ENCODE measurements at places on chromosomes 1 and 21.

GRCh38 chr1:240033406-240033805 lies 58.3 kb upstream of the FMN2 start:
- DNase-seq, result no peak

DNA sequence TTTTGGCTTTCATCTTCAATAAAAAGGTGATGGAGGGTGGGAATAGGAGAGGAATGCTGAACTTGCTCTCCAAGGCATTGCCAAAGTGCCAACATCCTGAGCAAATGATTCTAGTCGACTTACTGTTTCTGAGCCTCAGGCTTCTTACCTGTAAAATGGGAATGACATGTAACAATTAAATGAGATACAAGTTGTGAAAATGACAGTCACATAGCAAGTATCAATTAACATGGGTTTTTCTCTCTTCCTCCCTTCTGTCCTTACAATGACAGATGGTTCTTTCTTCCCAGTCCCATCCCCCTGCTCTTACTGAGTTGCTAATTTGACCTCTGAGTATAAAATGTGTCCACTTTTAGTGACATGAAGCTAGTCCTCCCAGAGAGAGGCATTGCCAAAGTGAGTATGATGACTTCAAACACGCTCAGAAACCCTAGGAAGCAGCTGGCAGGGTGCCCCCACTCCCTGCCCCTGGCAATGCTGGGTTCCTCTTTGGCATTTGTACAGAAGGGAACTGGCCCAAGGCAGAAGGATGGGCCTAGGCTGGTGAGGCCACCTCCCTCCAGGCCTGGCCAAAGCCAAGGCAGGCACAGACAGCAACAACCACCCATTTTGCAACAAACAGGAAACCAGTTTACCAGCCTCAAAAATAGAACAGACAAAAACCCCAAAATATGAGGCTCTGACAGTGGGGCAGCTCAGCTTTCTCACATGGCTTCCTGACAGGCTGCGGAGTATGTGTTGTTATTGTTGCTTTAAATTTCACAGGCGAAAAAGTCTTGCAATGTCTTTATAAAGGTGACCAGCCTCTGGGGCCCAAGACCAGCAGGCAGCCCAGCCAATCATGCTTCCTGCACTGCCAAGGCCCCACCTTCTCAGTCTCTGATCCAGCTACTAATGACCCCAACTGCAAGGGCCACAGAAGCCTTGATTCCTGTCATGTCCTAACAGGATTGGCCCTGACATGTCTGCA lies 115.9 kb downstream of the HIVEP3 start:
- DNase-seq, result no peak

DNA sequence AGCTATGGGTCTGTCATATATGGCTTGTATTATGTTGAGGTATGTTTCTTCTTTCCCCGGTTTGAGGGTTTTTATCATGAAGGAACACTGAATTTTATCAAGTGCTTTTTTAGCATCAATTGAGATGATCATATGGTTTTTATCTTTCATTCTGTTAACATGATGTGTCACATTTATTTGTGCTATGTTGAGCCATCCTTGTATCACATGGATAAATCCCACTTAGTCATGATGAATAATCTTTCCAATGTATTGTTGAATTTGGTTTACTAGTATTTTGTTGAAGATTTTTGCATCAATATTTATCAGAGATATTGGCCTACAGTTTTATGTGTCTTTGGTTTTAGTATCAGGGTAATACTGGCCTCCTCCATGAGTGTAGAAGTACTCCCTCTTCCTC lies 61.7 kb downstream of the GPR137B start:
- DNase-seq, result no peak

DNA sequence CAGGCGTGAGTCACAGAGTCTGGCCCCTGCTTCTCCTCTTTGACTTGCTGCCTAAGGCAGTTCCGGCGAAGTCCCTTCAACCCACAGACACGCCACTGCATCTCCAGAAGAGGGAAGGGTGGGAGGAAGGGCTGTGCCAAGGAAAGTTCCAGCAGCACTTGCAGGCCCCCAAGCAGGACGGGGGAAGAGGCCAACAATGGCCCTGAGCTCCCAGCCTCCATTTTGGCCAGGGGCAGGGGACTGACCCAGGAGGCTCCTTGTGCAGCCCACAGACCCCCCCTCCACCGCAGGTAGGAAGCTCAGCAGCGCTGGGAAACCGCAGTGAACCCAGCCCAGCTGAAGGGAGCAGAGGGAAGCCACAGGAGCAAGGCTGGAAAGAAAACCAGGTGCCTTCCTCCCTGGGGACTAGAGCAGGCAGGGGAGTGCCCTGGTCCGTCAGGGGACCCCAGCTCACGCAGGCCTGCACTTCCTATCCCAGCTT lies 35.4 kb downstream of the ACOT7 start:
- no peak for DNase-seq

DNA sequence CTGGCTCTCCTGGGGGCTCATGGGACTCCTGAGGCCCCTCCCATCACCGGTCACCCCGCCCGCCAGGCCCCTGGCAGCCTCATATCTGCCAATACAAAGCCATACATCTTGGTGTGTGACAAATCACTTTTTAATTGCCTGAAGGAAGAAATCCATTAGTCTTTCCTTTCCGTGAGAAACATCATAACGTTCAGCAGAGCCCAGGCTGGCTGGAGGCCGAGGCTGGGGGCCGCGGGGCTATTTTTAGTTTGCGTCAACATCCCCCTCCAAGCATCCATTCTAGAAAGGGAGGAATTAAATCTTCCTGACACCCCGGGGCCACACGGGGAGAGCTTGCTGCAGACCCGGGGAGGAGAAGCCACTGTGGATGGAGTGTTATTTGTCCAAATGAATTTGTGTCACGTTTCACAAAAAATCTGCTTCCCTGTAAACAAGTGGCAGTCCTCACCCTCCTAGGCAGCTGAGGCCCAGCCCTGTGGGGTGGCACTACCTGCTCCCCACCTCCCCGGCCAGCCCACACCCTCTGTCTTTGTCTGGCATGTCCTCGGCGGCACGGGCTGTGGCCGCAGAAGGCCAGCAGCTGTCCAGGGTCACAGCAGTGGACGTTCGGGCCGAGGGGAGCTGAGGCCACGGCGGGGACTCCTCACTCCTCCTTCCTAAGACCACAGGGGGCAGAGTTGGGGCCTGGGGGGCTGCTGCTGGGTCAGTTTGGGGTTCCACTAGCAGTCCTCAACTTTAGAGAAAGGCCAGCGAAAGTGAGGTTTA lies 236.9 kb upstream of the VAMP3 start:
- no peak for DNase-seq

DNA sequence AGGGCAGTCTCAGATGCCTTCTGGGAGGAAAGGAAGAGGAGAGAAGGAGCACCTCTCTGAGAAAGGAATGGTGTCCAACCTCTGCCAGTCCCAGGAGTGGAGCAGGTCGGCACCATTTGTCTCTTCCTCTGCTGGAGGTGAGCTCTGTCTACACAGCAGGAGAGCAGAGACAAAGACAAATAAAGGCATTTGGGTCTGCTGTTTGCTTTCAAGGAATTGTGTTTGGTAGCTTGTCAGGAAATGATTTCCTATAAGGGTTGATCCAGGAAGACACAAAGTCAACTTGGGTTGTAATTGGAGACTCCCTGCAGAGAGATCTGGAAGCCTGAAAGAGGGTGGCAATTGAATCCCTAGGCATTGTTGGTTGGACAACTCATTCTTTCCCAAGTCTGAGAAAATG lies 34.5 kb upstream of the PLXNA2 start:
- DNase-seq, result no peak

DNA sequence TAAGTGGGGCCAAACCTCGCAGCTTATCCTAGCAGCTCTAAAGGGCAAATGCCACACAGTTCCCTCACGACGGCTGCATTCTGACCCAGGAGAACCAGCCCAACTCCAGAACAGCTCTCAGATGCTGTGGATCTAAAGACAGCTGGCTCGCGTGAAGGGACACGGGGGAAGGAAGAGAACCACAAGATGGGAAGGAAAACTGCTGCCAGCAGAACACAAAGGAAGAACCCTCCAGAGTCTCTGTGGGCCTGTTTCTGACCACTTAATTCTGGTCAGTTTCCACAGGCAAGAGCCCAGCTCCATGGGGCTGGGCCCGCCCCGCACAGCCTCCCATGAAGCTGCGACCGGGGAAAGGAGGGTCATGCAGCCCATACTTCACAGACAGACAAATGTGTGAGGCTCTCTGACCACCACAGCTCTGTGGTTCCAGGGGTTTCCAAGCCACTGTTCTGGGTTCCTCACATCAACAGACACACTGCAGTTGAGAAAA lies 61.1 kb downstream of the SLC45A1 start:
- DNase-seq, result no peak

DNA sequence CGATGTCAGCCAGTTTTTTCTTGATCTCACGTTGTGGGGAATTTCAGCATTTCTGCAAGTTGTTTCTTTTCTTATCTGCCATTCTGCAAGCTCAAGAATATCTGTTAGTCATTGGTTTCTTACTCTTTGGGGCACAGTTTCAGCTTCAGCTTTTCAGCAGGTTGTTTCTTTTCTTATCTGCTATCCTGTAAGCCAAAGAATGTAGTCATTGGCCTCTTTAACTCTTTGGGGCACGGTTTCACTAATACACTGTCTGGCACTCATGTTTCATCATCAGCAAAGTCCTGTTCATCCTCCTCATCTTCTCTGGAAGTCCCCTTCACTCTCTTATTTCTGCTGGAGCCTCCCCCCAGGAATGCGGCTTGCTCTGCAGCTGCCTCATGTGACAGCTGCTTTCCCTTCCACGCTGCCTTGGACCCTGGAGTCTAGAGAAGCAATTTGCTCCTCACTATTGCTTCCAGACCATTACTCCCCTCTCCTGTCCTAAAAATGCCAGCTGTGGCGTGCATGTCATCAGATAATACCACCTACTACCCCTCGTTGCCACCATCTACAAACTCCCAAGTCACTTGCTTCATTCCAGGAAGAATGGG lies 67.0 kb upstream of the CACNA1E start:
- no peak for DNase-seq

DNA sequence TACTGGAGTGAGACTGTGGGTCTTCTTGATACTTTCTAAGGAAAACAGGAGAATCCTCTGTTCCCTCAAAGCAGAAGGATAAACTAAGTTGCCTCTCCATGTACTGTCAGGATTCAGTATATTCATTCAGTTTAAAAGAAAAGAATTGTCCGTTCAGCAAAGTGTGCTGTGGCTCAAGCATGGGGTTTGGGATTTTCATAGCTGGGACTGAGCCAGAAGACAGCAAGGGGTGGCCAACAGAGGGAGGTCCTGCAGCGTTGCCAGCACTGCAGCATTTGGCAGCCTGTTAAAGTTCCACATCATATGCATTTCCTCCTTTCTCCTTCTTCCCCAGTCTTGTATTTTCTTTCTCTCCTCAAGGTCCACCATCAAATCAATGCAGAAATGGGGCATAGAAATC lies 75.1 kb downstream of the DTL start:
- DNase-seq, result no peak

DNA sequence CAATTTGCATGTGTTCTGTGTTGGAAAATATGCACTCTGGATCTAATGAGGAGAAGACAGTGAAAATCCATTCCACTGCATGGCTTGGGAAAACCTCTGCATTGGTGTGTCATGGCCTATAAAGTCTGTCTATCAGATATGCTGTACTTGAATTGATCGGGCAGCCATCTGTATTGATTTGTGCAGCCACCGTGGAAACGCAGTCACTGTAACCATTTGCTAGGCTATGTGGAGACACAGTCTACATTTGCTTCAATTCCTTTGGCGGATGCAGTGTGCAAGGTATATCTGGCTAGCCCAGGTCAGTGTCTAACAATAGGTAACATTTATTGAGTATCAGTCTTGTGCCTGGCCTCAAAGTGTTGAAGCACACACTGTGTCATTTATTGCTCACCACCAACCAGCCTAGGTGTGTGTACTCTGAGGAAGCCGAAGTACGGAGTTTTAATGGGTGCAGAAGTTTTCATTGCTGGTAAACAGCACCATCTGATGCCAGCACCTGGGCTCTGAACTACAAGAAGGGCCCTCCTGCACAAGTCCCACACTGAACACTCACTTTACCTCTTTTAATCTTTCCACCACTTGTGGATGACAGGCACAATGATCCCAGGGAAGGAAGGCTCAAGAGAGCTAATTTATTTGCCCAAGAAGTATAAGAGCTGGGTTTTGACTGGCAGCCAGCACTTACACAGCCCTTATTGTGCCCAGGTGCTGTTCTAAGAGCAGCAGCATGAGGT lies 83.4 kb downstream of the DAB1 start:
- DNase-seq, result no peak

- DNase-seq, result no peak
Measured at GRCh38 chr1:190507357-190507756, 29.7 kb upstream of the BRINP3 start.

GRCh38 chr1:61152469-61153105 lies 70.2 kb downstream of the NFIA start:
- DNase-seq, result no peak

GRCh38 chr1:74429580-74429979 lies 82.8 kb downstream of the LRRC53 start:
- DNase-seq, result no peak

- DNase-seq, result no peak
Measured at GRCh38 chr1:54311506-54311905, 94.7 kb downstream of the SSBP3 start.

- DNase-seq, result no peak
Measured at GRCh38 chr1:59520194-59520593, 223.3 kb downstream of the FGGY start.

DNA sequence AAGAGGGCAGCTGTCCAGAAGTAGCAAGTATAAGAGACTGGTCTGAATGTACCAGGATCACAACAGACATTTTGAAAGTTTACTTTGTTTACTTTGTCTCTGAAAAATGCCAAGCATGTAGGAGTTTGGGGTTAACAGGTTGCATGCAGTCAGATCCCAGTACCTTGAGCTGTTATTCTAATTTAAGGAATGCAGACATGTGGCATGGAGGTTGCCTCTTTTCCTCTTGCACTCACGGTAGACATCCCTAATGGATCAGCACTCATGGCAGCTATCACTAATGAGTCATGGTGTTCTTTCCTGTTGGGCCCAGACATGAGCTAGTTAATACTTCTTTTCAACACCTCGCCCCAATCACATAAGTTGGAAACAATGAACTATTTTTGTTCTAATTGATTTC lies 67.3 kb downstream of the GADD45A start:
- no peak for DNase-seq

DNA sequence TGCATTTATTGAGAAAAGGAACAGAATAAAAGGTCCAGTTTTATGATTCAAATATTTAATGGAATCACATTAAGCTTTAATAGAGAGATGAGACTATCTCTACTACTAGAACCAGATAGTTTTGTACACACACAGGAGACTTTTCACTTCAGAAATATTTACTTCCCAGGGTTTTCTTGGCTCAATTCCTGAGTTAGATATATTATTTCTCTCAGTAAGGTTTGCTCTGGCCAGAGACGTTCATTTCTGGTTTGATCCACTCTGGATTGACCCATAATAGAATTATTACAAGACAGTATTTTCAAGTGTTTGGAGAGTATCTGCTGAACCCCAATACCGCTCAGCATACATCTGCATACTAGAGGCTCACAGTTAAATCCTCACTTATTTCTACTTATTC lies 1.3 kb upstream of the RCOR3 start:
- DNase-seq, result no peak

- no peak for DNase-seq
Measured at GRCh38 chr1:152014943-152015342, 21.3 kb upstream of the S100A10 start.

All from activated B cell treated with CpG ODN at 0.5 μM for 24 hours (primary cell).